Hematopoietic multipotent progenitor cell treated with erythropoietin and hydrocortisone succinate and interleukin-3 and kit ligand, for 8 days (in vitro differentiated cells): ENCODE measurements at places on chromosomes 6 and 20.

- no peak for DNase-seq
These were observed 72.5 kb downstream of the DLGAP4 start for GRCh38 chr20:36378686-36379085.

DNA sequence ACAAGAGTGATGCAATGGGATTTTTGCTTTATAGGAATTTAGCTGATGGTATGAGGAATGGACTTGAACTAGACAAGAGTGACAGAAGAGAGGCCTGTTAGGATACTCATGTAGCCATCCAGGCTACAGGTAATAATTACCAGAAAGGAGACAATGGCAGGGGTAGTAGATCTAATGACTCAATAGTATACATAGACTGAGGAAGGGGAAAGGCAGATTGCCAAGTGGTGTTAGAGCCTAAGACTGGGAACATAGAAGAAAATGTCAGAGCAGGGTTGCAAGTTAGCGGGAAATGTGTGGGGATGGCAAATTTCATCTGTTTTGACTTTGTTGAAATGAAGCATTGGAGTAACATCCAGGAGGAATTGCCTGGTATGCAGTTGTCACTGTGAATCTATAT is 295.6 kb downstream of the UTRN start:
- DNase-seq: no peak

DNA sequence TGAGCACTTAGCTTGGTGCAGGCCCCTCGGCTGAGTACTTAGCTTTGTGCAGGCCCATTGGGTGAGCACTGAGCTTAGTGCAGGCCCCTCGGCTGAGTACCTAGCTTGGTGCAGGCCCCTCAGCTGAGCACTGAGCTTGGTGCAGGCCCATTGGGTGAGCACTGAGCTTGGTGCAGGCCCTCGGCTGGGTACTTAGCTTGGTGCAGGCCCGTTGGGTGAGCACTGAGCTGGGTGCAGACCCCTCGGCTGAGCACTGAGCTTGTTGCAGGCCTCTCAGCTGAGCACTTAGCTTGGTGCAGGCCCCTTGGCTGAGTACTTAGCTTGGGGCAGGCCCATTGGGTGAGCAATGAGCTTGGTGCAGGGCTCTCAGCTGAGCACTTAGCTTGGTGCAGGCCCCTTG is 387.1 kb downstream of the THBS2 start:
- no peak for DNase-seq

- no peak for DNase-seq
These were observed 39.7 kb upstream of the COL10A1 start for GRCh38 chr6:116165596-116165995.

DNA sequence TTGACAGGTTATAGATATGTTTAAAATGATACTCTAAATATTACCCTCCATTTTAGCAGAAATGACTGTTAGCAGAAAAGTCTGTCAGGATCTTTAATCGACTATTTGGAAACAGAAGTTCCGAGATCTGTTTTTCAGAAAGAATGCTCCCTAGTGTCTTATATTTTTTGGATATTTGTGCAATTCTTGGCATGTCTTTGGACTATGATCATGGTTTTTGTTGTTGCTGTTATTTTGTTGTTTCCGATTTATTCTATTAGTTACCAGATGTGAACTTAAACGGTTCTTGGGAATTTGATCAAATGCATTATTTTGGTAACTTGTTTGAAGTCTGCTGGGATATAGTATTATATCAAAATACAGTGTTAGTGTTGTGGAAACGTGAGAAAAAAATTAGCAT is 106.4 kb upstream of the CEP162 start:
- no peak for DNase-seq

GRCh38 chr6:50141100-50141499 is 91.4 kb upstream of the DEFB112 start:
- DNase-seq: no peak

- DNase-seq: peak; percentile 30
These were observed 132.7 kb upstream of the LRFN2 start for GRCh38 chr6:40719671-40720374.

DNA sequence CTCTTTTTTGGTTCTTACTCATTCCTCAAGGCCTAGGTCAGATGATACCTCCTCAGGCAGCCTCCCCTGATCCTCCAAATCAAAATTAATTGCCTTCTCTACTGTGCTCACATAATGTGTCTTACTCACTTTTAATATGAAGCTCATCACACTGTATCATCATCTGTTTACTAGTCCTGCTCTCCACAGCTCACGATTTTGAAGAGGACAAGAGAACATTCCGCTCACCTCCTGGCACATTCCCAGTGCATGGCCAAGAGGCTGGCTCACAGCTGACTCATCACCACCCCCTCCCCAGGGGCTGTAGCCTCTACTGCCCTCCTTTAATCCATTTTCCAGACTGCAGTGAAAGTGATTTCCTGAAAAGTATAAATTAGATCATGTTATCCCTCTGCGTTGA is 133.1 kb downstream of the ALDH8A1 start:
- DNase-seq: no peak

GRCh38 chr20:35248641-35249475 is 22.4 kb downstream of the MMP24 start:
- no peak for DNase-seq

GRCh38 chr20:15887387-15887786 is 685.9 kb downstream of the KIF16B start:
- no peak for DNase-seq

- no peak for DNase-seq
These were observed 106.9 kb downstream of the SLC23A2 start for GRCh38 chr20:4894409-4894808.

DNA sequence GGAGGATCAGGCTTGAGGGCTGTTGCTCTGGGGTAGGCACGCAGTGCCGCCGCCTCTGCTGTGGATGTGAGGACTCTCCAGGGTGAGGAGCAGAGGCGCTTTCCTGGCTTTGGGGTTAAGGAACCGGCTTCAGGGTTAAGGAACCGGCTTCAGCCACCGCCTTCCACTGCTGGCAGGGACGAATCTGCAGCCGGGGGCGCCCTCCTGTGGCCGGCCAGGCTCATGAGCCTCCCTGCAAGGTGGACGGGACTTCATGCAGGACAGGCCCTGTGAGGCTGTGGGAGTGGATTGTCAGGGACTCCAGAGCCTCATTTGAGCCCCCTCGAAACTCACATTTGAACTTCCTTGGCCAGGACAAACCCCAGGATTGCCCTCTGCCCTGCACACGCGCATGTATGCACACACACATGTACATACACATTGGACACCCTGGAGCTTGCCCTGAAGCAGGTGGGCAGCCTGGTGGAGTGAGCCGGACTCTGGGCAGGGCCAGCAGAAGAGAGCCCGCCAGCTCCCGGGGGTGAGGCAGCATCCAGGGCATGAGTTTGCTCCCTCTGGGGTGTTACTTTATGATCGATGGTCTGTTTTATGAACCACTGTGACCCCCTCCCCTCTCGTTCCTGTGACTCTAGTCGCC is 146.9 kb downstream of the PHACTR3 start:
- peak; percentile 52 for DNase-seq
